ENCODE measurements at places on chromosomes 5 and 9. TPM values are rescaled to one million over a fixed set of nuclear protein-coding genes. Genes with fewer than 3 reads are reported as not detected.

PCDHB9 gene
- 0.41 TPM for total RNA-seq

FXN gene
- total RNA-seq = 8.7 TPM

ASPN gene
- 65.8 TPM for total RNA-seq

MTAP gene
- total RNA-seq = 14.4 TPM

IL5 gene
- not detected for total RNA-seq

DNA sequence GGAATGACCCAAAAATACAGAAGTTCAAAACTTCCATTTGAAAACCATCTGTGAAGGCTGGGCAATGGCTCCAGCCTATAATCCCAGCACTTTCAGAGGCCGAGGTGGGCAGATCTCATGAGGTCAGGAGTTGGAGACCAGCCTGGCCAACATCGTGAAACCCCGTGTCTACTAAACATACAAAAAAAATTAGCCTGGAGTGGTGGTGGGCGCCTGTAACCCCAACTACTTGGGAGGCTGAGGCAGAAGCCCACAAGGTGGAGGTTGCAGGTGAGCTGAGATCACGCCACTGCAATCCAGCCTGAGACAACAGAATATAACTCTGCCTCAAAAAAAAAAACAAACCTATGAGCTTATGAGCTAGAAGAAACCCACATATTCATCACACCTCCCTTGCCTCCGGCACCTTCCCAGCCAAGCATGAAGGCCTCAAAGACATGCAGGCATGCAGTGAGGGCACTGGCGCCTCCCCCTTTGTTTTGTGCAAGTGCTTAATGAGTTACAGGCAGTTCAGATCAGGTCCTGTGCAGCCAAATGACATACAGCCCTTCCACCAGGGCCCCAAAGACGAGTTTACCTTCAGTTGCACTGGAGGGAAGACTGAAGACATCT is 9.9 kb downstream of the HNRNPH1 start:
- no peak for DNase-seq

DNA sequence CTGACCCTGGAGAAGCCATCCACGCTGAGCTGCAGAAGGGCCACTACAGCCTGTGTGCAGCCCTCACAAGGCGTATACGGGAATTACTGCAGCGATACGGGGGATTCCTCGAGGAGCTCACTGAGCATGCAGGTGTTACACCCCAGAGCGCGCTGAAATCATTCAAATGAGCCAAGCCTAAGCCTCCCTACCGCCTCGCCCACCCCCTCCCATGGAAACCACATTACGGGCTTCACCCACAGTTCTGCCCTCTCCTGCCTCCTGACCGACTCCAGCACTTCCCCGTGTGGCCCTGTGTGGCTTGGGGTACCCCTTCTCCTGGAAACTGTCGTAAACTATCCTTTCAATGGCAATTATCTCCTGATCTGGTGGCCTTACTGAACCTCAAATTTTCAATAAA is 13.3 kb downstream of the SURF6 start:
- no peak for DNase-seq

GRCh38 chr5:95927927-95928723 is 33.5 kb downstream of the ELL2 start:
- no peak for DNase-seq

DNA sequence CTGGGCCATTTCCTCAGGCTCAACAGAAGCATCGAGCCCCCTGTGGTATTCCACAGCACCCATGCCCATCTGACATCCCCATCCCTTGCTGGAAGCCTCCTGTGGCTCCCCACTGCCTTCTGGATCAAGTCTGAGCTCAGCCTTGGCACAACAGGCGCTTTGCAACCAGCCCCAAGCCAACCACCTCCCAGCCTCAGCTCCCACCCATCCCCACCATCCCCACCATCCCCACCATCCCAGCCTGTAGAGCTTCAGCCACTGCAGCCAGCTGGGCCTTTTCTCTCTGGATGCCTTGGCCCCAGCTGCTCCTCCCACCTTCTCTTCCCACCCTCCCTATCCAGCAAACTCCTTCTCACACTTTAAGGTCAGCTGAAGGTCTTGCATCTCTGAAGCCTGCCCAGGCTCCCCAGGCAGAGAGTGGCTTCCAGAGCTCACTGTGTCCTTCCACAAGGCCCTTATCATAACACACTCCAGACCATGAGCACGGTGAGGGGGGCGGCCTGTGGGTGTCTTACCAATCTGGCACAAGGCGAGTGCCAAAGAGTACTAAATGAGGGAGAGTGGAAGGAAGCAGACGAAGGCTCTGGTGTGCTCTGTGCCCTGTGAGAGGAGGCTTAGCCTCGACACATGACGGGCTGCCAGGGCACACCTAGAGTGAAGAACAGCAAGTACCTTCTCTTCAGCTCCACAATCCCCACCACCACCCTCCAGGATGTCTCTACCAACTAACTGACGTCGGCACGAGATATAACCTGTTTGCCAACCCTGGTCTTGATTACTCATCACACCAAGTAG is 6.5 kb downstream of the HIGD2A start:
- no peak for DNase-seq

DNA sequence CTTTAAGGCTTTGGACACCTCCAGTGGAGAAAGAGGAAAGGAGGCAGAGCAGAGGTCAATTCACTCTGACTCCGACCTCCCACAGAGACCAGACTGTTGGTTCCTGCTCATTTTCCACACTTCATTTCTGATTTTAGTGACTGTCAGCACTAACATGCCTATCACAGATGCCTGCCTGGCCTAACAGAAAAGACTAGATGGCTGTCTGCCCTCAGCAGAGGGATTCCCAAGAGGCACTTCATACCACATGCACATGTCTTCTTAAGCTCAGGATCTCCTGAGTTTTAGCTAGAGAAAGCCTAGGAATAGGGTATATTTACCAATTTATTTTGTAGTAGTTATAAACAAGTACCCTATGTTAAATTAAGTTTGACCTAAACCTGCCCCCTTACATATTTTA is 336.0 kb downstream of the ENC1 start:
- DNase-seq = no peak

DNA sequence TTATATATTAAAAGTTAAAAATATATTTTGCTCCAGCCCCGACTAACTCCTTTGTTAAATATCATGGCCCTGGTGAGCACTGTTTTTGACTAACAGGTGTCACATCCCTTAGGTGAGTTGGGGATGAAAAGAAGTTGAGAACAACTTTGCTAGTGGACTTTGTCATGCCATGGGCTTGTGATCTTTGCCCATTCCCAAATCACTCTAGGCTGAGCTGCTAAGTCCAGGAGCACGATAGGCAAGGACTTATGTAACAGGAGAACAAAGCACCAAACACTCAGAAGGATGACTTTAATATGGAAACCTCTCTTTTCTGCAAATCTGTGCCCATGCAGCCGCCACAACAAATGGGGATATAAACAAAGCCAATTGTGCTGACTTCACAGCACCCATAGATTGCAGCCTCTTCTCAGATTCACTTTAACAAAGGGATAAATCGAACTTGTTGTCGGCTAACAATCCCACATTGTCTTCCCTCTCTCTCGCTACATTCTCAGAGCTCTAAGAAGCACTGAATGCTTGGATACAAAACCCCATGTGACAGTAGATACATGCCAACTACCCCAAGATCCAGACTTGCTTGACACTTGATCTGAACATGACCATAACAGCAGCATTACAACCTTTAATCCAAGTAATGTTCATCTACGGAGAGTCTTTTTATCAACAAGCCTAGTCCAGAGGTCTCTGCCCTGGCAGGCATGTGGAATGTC is 86.8 kb upstream of the CD180 start:
- DNase-seq = no peak

DNA sequence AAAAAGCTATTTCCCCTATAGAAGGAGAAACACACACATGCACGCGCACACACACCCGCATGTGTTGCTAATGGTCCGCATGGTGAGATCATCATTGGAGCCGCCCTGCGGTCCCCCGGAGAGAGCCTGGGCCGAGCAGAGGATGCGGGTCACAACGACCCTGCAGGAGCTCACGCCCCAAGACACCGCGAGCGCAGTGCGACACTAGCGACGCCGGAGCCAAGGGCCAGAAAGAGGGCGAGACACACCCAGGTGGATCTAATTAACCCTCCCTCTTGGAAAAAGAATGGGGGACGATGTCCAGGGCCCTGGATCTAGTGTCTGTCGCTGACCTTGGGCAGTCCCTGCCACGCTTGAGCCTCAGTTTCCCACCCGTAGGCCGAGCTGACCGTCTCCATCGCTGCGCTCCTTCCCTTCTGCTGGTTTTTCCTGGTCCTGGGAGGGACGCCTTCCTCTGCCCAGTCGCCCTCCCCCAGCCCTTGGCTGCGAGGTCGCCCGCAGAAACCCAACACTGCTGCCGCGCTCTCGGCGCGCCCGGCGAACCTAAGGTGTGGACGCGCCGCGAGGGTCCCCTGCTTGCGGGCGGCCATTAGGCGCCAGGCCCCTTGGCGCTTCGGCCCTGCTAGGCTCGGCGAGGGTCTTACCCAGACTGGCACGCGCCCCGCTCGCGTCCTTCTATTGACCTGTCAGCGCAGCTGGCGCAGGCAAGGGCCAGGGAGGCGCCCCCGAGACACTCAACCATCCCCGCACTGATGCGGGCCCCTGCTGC is 47.5 kb upstream of the RNF20 start:
- peak; percentile 21 for DNase-seq

Data from fibroblast of the aortic adventitia (primary cell).